ENCODE measurements at places on chromosomes 7 and 10. TPM values are rescaled to one million over a fixed set of nuclear protein-coding genes. Genes with fewer than 3 reads are reported as not detected.

The DPCD gene
- polyA plus RNA-seq: 29.8 TPM

The KCNH2 gene
- polyA plus RNA-seq: 132 TPM

The FKBP6 gene
- polyA plus RNA-seq: not detected

The MMD2 gene
- polyA plus RNA-seq: not detected

The RAMP3 gene
- polyA plus RNA-seq: 58.4 TPM

The GTF2IRD1 gene
- polyA plus RNA-seq: 10.6 TPM

The NUTM2B gene
- polyA plus RNA-seq: 2.0 TPM

The MEST gene
- 8.2 TPM for polyA plus RNA-seq

The HYAL4 gene
- not detected for polyA plus RNA-seq

DNA sequence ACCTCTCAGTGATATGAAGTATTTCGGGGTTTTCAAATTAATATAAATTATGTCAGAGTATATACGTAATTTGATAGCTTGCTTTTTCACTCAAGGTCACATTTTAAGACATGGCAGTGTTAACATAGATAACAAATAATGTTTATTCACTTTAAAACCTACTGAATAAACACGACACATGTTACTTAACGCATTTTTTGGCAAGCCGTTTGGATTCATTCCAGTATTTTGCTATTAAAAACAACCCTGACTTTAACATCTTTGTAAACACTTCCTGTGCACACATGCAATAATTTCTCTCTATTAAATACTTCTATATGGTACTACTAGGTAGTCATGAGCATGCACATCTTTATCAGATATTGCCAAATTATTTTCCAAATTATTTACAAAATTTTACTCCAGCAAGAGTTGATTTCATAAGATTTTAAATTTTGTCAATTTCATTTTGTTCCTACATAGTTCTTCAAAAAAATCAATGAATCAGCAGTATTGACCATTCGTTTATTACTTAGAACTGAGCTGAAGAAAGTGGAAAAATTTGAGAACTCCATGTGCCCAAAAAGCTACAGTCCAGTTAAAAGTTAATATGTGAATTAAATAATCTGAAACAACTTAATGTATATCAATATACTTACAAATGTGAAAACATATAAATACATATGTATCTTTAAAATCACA, 26.8 kb upstream of the THSD7A start:
- DNase-seq: no peak

- no peak for DNase-seq
Measured at GRCh38 chr7:132317701-132318351, 258.4 kb downstream of the PLXNA4 start.

GRCh38 chr7:101588131-101588935, 40.8 kb downstream of the MYL10 start:
- DNase-seq: no peak

GRCh38 chr7:102432442-102433218, 745 bp upstream of the ORAI2 start:
- no peak for DNase-seq

DNA sequence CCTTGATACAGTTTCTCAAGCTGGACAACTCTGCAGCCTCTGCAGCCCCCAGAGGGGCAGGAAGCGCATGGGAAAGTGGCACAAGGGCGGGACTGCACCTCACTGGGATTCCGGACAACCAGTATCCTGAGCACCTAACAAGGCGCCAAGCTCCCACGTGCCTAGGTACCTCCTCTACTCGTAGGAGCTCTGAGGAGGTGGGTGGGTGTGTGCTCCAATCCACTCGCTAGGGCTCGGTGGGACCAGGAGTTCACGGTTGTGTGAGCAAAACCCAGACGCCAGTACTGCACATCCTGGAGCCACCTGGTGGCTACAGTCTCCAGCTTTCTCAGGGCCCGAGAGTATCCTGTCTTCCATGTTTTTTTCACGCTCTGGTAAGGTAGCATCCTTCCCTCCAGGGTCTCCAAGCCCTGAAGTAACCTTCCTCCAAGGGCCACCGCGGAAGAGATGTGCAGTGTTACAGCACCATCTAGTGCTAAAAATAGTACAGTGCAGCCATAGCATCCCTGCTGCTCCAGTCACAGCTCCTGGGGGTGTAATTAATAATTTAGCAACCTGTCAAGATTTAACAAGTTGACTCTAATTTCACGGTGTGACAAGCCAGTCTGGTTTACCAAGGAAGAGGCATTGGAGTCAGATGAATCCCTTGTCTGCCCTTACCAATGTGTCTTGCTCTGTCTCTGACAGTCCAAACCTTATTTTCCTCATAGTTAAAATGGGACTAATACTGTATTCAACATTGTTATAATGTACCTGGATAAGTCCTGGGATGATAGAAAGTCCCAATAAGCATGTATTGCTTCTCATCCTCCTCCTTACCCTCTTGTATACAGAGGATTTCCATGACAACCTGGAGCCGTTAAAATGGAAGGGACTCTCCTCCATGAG, 70.4 kb downstream of the HERPUD2 start:
- no peak for DNase-seq

GRCh38 chr7:91228327-91228726, 35.9 kb upstream of the FZD1 start:
- DNase-seq: no peak

DNA sequence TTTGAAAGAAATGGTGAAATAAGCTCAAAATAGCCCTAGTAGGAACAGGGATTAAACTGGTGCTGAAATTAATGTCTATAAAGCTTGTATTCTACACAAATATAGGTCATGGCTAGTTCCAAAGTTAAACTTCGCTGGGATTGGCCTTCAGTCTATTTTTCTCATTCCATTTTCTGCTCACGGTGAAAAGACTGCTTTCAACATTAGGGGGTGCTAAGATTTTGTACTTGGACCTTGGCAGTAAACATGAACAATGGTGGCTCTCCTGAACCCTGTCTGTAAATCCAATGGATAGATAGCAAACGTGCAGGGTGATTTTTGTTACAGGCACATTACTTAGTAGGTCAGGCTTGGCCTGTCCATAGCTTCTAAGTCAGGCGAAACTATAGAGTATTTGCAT, 36.0 kb upstream of the RSU1 start:
- DNase-seq: no peak

- DNase-seq: no peak
Measured at GRCh38 chr10:126520751-126521317, 132.6 kb upstream of the ADAM12 start.

- DNase-seq: no peak
Measured at GRCh38 chr10:123044391-123044790, 35.6 kb downstream of the ACADSB start.

GRCh38 chr10:9301554-9301953, 1247.1 kb downstream of the GATA3 start:
- DNase-seq: no peak

DNA sequence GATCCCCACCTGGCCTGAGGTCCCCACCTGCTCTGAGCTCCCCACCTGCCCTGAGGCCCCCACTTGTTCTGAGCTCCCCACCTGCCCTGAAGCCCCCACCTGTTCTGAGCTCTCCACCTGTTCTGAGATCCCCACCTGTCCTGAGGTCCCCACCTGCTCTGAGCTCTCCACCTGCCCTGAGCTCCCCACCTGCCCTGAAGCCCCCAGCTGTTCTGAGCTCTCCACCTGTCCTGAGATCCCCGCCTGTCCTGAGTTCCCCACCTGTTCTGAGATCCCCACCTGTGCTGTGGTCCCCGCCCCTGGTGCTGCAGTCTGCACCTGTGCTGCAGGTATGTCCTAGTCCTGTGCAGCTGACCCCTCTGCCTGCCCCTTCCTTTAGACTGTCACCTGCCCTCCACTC, 561.6 kb downstream of the TCERG1L start:
- DNase-seq: no peak

Measured in right cardiac atrium (tissue), 5 donors.